Activated naive CD4-positive, alpha-beta T cell treated with anti-CD3 and anti-CD28 coated beads, Interleukin-2, amount 50 U/mL, for 16 hours (primary cell): ENCODE measurements at places on chromosomes 5 and 9.

GRCh38 chr9:12876872-12877271 is 102.1 kb downstream of the LURAP1L start:
- DNase-seq = no peak

DNA sequence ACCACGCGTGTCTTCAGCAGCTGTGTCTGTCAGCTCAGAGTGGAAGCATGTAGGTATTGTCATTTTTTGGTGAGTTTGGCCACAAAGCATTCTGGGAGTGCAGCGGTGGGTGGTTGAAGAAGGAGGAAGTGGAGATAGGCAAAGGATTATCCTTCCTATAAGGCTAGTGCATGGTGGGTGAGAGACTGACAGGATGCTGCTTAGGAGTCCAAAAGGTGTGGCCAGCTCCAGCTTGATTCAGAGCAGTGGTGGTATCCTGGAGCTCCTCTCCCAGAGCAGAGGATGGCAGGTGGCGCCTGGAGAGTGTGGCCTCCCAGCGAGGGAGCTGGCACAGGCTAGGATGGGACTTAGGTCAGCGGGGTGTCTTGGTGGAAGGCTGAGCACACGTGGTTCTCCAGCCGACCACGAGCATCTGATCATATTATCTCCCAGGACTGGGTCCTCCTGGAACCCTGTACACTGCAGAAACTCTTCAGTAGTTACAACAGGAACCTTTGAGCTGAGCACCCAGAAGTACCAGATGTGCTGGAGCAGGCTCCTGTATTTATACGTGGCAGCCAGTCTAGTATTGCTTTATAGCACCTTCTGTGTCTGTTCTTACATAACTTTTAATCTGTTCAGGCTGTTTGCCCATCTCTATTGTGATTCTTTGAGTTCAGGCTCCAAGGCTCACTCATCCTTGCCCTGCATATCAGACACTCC is 29.6 kb downstream of the MAML1 start:
- DNase-seq = no peak

DNA sequence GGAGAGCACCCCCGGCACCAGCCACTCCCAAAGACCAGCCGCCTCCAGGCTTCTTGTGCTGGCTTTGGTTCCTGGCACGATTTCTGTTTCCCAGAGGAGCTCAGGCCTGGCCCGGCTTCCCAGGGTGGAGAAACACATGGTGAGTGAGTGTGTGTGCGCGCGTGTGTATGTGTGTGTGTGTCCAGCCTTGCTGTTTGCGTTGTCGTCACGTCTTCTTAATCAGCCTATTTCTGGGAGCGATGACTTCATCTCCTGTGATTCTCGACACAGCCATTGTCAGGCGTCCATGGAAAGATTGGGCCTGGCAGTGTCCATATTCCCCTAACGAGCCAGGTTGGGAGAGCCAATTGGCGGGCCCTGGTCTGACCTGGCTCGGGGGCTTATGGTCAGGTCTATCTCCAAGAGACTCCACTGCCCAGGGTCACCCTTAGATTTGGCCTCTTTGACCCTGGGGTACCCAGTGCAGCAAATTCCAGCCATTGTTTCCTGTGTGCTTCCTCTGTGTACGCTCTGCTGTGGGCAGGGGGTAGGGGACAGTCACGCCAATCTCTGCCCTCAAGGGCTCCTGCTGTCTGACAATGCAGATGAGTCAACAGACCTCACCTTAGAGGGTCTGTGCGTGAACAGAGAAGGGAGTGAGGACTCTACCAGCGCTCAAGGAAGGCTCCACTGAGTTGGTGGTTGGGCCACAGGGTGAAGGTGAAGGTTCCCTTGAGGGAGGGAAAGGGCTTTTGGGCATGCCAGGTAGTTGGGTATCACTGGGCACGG is 73.8 kb downstream of the DAB2IP start:
- no peak for DNase-seq

- DNase-seq = no peak
Measured at GRCh38 chr5:106843812-106844416, 826.8 kb downstream of the EFNA5 start.

DNA sequence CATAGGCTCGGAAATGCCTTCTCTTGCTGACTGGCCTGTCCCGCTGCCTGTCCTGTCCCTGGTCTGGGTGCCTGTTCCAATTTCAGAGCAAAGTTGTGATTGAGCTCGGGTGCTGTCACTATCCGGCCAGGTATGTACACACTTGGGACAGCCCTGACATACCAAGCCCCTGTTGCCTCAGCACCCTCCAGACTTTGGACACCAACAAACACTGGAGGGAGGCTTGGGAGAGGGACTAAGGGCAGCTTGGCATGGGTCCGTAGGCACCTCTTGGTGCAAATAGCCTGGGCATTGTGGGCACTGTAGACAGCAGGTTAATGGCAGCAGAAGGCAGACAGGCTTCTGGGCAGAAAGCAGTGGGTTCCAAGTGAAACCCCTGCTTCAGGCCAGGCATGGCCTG is 86.3 kb upstream of the SEMA6A start:
- DNase-seq = no peak

- no peak for DNase-seq
Measured at GRCh38 chr9:72149231-72149975, at the start of gene GDA. GDA (plus strand) TSS chr9:72149440; CDS start chr9:72149560, 120 bp downstream.

- DNase-seq = no peak
Measured at GRCh38 chr5:167889276-167889675, 402.2 kb upstream of the WWC1 start.

- DNase-seq = no peak
Measured at GRCh38 chr9:104941597-104941996, 13.6 kb upstream of the ABCA1 start.

DNA sequence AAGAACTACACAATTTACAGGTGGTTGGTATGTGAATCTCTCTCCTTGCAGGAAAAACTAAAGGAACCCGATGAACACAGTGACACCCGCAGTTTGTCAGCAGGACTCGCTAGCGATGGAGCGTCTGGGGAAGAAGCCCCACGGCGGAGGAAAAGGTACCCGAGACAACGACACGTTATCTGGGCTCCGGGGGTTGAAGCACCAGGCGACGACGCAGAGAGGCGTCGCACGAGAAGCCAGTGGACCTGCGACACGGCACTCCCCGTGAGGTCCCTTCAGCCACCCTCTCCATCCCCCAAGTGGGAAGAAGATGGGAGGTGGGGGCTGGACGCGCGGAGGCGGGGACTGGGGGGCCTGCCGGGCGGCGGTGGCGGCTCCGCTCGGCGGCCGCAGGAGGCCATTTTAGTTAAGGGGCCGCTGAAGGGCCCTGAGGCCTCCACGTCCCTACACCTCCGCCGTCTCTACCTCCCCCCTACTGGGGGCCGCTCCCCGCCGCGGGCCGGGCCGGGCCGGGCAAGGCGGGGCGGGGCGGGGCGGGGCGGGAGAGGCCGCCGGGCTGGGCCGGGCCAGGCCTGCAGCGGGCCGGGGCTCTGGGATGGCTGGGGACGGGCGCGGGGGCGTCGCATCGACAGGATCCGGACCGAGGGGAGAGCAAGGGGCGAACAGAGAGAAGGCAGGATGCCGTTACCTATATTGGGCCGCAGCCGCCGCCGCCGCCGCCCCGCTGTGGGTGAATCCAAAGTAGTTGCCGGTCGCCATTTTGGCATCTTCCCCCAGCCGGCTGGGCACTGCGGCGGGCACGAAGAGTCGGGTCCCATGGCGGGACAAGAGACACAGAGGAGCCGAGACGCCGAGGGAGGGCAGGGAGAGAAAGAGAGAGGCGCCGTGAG is 754 bp downstream of the ZFR start:
- peak; percentile 48 for DNase-seq

- no peak for DNase-seq
Measured at GRCh38 chr9:2336055-2336454, 285.5 kb upstream of the VLDLR start.

DNA sequence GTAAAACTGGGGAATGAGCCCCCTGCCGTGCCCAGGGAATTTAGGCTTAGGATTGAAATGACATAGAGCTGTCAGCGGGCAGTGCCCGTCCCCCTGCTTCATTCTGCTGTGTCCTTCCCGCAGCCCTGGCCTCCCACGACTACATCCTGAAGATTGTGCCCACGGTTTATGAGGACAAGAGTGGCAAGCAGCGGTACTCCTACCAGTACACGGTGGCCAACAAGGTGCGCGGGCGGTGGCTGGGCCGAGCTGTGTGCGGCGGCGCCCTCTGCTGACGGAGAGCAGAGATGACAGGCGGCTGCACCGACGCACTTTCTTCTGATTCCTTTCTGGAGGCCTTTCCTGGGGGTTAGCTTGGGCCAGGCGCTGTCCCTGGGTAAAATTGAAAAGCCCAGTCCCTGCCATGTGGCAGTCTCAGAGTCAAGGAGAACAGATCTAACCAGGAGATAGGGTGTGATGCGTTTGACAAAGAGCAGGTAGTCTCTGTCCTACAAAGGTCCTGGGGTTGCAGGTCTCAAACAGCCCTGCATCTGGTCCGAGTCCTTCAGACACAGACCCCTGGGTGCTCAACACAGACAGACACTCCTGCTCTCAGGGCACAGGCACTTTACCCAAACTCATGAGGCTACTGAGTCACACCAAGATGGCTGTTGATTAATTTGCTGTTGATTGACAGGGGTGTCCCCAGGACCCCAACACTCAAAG is 26.8 kb upstream of the RPL26L1 start:
- DNase-seq = peak; percentile 74

DNA sequence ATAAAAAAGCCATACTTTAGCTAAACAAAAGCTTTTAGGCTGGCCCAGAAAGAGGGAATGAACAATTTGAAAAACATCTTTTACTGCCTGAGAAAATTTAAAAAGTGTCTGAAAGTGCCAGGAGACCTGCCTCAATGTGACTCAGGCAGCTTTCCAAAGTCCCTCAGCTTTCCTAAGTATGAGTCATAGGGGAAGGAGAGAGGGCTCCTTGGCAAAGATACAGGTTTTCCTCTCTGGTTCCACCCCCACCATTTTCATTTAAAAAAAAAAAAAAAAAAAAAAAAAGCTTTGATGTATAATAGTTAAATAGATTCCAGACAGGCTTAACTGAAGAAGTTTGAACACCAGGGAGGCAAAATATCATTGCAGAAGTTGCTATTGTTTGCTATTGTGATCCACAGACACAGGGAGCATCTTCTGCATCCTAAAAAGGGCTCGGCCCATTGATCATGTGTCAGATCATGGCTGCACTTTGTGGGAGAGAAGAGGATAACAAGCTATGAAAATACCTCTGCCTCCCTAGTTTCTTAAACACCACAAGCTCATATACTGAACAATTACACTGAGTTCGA is 71.5 kb downstream of the MRPS27 start:
- no peak for DNase-seq

- no peak for DNase-seq
Measured at GRCh38 chr5:109304309-109304708, 105.5 kb downstream of the PJA2 start.

DNA sequence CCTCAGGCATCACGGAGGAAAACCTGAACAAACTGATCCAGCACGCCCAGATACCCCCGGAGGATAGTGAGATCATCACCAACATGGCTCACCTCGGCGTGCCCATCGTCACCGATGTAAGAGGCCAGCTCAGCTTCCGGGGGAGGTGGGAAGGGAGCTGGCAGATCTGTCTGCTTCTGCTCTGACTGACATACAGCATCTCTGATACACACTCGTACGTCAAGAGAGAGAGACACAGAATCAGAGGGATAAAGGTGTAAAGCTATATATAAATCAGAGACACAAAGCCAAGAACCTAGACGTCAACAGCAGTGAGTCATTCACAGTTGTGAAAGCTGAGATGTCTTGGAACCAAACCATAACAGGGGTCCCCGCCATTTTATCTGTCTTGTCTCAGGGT is 30.1 kb upstream of the CFAP157 start:
- no peak for DNase-seq

DNA sequence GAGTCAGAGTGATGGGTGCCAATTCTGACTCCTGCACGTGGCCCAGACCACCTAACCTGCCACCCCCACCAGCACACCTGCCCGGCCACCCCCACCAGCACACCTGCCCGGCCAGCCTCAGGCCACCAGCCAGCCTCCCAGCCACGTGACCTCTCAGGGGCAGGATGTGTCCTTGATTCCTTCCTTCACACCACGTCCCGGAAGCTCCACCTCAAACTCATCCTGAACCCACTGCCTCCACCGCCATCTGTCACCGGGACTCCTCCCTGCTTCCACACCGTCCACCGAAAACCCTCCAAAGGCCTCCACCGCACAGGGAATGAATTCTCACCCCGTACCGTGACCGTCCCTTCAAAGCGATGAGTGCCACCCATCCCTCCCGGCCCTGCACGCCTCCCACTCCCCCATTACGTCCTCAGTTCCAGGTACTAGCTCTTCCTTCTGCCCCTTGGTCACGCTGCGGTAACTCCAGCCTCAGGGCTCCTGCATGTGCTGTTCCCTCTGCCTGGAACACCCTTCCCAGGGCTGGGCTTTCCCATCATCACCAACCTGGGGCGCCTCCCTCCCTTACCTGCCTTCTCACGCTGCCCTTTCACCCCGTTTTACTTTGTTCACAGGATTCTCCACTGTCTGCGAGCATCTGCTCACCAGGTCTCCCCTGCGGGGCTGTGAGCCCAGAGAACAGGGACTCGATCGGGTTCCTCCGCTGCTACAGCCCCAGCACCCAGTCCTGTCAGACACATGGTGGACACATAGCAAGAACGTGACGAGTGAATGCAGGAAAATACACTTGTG is 82.9 kb downstream of the ADAMTS2 start:
- peak; percentile 9 for DNase-seq

DNA sequence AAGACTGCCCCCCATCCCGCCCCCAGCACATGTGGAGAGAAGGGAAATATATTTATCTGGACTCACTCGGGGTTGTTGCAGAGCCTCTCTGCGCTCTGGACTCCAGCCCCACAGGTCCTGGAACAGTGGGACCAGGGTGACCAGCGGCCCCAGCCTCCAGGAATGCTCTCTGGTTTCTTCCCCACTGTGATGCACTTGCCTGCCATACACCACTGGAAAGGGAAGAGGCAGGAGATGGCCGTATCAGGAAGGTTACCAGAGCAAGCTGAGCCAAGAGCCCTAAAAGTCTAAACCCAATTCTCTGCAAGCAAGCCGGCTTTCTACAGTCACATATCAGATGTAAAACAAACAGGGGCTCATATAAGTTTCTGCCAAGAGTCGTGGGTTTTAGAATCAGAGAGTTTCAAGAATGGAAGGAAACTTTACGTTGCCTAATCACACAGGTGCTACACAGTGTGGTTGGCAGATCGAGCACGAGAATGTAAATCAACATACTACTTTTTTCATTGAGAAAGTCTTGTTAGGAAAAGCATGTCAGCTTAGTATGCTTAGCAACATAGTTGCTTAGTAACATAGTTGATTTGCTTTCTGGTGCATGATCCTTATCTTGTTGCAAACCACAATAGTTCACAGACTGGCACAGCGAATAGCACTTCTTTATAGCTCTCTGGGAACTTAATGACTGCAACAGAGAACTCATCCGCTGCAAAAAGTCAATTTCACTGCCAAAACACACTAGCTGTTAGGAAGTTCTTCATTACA is 201.2 kb downstream of the TARS1 start:
- no peak for DNase-seq

DNA sequence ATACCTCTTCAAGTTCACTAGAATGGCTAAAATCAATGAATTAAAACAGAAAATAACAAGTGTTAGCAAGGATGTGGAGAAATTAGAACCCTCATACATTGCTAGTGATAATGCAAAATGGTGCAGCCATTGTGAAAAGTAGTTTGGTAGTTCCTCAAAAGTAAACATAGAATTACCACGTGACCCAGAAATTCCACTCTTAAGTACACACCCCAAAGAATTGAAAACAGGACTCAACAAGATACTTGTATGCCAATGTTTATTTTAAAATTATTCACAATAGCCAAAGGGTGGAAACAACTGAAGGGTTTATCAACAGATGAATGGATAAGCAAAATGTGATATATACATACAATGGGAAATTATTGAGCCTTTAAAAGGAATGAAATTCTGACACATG is 70.3 kb downstream of the BARX1 start:
- no peak for DNase-seq

- DNase-seq = no peak
Measured at GRCh38 chr9:2093920-2094597, 78.9 kb downstream of the SMARCA2 start.
